Peyer's patch (tissue), 4 donors: ENCODE measurements at places on chromosomes 6 and 20. TPM values are rescaled to one million over a fixed set of nuclear protein-coding genes. Genes with fewer than 3 reads are reported as not detected.

GPR63 gene
- 1.1 TPM for total RNA-seq

- no peak for DNase-seq
These were observed 75.4 kb downstream of the ANKEF1 start for GRCh38 chr20:10110151-10110550.

FAM83D gene
- 8.3 TPM for total RNA-seq

DNA sequence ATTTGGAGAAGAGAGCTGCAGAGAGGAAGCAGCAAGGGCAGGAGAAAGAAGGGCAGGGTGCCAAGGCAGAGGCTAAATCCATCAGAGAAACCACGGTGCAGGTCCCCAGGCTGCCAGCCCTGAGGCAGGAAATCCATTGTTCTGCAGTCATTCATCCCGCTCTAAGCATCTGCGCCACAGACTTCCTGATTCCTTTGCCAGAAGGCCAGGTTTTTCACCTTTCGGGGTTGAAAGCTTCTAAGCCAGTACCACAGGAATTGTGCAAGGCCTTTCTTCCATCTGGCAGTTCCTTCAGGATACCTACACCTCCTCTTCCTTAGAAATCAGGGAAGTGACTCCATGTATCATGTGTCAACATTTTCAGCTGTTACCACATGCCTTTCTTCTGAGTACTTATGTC is 45.6 kb downstream of the ADGRF5 start:
- DNase-seq, result no peak

- no peak for DNase-seq
These were observed 49.1 kb upstream of the UBR2 start for GRCh38 chr6:42514745-42515144.

TP53TG5 gene
- total RNA-seq, result not detected

EMILIN3 gene
- not detected for total RNA-seq
